ENCODE measurements at places on chromosomes 2 and 18. TPM values are rescaled to one million over a fixed set of nuclear protein-coding genes. Genes with fewer than 3 reads are reported as not detected.

Gene SP140L
- polyA plus RNA-seq: 42.4 TPM

Gene EMX1
- not detected for polyA plus RNA-seq

Gene REG1A
- not detected for polyA plus RNA-seq

Gene BCL2L11
- polyA plus RNA-seq: 12.3 TPM

Gene TBC1D8
- 0.30 TPM for polyA plus RNA-seq

DNA sequence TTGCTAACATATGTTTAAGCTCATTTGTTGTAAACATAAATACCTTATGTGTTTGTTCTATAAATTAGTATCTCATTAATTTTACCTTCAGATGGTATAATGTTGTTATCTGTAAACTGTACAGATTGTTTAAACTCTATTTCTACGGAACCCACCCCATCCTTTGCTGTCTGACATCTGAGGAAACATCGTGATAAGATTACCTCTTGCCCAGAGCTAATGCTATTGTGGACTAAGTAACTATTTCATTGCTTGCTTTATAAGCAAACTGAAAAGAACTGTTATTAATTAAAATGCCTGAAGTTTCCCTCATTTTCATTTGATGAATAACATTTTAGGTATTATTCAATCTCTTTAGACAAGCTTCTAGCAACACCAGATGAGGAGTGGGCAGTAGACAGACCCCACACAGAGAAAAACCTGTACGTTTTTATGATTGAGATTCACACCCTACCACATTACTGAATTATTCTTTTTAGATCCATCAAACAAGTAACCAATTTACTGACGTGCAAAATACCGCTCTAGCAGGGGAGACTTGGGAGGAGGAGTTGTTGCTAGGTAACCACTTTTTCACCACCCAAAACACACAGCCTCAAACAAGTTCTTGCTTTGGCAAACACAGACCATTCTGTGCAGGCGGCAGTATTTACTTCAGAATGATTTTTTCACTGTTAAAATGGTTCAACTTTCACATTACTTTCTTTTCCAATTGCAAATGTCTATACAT is 1.9 kb upstream of the SYT4 start:
- DNase-seq: no peak

- DNase-seq: peak; percentile 24
Observed at GRCh38 chr2:100730290-100730868, 89.6 kb upstream of the NPAS2 start.

DNA sequence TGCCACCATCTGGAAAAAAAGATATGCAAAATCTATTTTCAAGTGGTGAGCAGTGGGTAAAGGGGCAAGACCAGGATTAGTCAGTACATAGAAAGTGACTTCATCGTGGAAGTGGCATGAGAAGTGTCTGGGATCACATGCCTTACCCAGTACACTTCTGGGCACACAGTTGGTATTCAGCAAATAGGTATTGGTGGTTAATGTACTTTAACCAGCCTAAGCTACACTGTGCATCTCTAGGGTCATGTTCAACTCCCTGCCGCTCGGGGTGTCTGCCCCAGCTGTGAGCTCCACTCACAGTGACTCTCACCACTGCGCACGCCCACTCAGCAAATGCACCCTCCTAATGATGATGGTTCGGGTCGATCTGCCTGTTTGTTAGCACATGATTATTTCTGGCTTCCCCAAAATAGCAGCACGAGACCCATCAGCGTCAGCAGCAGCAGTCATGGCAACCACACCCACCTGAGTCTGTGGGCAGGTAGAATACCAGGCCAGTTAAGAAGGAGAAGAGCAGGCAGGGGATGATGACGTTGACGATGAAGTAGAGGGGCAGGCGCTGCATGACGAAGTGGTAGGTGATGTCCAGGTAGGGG is 11.1 kb downstream of the CHRNA1 start:
- DNase-seq: no peak

DNA sequence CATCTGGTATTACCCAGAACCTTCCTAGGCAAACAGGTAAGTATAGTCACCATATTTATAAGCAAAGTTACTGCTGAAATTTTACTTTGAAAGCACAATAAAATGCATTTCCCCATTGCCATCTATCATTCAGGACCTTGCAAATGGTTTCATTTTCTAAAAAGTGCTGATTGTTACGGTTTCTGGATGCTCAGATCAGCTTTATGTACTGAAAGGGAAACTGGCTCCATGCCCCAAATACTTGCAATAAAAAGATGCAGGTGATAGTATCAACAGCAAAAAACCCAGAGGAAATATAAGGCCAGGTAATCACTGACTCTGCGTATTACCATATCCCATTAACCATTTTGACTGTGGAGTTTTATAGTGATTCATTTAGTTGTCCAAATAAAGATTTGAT is 1150.7 kb upstream of the CRIM1 start:
- DNase-seq: no peak

DNA sequence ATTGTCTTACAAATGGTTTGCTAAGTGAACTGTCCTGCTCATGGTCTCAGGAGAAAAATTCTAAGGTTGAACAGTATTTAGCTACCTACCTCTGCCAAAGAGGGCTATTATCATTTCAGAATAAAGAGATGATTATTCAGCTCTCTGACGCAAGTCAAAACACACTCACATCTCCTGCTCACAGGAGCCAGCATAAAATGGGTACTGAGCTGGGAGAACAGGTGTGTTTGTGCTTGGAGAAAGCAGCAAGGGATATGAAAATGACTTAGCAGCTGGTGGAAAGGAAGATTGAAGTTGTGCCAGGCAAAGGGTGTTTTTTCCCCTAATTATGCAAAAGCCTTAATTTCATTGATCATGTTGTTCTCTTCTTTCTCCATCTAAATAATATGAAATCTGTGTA is 47.3 kb upstream of the TANK start:
- DNase-seq: no peak

DNA sequence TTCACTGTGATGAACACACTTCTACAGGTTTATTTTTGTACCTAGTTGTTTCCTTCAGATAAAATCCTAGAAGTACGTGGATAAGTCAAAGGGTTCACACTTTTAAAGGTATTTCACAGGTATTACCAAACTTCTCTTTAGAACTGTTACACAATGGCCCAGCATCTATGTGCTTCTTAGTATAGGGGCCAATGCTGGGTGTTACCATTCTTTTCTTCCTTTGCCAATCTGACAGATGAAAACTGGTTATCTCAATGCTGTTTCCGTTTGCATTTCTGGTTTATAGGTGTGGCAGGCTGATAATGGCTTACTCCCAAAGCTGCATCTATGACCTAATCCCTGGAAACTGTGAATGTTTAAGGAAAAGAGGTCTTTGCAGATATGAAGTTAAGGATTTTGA is 2.8 kb upstream of the TCF7L1 start:
- no peak for DNase-seq

DNA sequence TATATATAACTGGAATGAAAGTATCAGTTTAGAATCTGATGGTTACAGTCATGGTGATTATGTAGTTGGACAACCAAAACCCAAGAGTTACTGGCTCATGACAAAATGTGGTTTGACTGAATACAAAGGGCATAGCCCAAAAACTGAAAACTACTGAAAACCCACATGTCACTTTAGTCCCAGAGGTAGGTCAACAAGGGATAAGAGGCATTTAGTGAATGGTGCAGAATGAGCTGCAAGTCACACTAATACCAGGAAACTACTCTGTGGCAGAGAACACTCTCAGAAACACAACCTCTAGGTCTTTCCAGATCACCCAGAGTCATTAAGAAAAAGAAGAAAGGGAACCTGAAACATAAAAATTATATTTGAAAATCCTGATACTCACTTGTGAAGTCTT is 154.5 kb downstream of the AGPS start:
- no peak for DNase-seq

DNA sequence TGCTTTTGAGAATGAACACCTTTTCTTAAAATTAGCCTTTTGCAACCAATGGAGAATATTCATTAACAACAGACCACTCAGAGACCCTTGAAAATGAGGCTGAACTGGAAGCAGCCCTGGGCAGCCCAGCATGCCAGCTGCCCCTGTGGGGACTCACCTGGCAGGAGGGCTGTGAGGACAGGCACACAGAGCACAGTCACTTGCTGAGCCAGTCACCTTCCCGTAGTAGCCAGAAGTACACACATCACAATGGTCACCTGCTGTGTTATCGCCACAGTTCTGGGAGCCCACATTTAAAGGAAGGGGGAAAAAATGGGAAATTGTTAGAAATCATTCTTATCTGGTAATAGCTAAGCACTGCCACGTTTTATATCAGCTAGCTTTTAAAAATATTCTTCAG is 115.5 kb downstream of the LAMA1 start:
- DNase-seq: no peak

DNA sequence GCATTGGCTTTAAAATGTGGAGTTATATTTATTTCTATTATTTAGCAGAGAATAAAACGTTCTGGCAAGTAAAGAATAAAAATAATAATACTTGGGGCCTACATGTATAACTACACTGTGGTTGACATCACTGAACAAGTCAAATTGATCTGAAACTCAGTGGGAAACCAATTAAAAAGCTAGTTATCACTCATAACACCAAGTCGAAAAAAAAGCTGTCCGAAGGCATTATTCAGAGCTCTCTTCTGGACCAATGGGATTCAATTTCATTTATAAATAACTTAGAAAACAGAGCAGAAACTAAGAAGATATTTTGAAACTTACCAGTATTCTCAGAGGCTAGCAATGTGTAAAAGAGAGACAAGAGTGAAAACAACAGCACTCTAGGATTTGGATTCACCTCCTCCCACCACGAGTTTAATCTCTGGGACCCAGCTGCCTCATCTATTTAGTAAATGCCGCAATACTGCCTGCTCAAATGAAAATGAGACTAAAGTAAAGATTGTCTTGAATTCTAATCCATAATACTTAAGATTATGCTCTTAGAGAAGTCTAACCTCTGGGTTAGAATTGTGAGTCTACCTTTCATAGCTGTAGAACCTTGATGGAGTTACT is 128.4 kb downstream of the NBAS start:
- no peak for DNase-seq

GRCh38 chr2:56008661-56009431 is 85.3 kb upstream of the EFEMP1 start:
- no peak for DNase-seq

- DNase-seq: no peak
Observed at GRCh38 chr2:8089596-8089995, 592.3 kb upstream of the ID2 start.

DNA sequence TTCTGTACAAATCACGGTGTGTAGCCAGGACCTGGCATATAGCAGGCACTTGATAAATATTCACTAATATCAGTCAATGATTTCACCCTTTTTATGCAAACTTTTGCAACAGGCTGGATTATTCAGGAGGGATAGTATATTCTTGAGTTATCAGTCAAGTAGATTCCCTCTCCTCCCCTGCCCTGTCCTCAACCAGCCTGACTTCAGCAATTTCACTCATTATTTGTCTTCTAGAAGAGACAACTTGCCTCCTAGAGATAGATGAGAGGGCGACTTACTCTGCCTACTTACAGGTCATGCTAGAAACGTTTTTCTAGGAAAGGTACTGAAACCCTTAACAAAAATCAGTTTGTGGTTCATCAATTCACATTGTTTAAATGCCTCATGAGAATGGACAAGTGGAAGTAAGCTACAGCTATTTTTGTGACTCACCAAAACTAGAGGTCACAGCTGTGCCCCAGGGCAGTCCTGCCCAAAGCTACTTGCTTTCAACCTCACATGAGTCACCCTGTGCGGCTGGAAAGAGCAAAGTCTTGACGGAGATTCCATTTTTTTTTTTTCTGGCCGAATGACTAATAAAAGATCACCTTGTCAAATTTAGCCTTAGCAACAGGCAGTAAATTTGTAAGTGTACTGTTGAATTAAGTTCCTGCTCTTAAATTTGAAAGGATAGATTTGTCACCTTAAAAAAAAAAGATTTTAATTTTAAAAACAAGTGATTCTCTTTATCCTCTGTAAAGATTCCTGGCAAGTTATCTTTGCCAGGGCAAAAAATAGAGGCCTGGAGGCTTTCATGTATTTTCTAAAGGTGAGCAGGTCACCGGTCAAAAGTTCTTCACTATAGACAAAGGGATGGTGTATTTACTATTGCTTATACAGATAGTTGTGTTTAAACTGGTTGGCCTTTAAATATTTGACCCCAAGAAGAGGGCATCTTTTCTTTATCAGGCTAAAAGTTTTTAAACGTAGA is 109.0 kb upstream of the SLC35G4 start:
- DNase-seq: no peak

DNA sequence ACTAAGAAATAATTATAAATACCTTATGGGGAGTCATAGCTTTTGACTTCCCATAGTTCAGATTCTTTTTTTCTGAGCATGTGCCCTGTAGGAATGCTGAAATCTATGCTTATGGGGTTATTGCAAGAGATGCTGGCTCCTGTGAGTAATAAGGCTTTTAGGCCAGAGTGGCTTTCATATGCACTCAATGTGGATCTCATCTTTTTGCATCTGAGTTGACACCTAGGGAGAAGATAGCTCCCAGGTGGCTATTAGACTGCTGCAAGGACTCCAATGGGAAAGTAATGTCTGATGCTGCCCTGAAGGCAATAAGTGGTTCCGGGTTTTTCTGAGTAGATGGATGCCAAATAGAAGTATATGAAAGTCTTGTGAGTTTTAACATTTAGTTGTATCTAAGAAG is 21.0 kb downstream of the DNAH6 start:
- DNase-seq: no peak
